Activated naive CD8-positive, alpha-beta T cell treated with anti-CD3 and anti-CD28 coated beads, Interleukin-2, amount 50 U/mL, for 16 hours (primary cell): ENCODE measurements at places on chromosomes 16 and 17.

DNA sequence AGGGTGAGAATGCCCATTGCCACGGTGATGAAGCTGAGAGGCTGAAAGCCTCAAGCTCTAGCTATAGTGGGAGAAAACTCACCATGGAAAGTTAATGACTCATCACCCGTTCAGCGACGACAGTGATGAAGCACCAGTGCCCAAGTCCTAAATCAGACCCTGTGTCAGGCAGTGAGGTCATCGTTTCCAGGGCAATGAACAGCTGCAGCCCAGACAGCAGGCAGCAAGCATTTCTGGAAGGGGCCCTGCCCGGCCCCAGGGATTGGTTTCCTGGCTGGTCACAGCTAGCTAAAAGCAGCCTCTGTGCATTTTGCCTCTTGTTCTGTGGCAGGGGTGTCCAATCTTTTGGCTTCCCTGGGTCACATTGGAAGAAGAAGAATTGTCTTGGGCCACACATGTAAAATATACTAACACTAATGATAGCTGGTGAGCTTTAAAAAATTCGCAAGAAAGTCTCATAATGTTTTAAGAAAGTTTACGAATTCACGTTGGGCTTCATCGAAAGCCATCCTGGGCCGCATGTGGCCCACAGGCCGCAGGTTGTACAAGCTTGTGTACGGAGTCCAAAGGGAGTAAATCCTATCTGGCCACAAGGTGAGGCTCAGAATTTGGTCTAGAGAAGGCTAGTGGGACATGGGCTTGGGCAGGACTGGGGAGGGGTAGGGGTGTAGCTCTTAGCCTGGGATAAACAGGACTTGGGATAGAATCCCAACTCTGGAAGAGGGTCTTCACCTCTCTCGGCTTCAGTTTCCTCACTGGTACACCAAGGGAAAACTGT is 40.6 kb downstream of the MIS12 start:
- DNase-seq, result peak; percentile 26

DNA sequence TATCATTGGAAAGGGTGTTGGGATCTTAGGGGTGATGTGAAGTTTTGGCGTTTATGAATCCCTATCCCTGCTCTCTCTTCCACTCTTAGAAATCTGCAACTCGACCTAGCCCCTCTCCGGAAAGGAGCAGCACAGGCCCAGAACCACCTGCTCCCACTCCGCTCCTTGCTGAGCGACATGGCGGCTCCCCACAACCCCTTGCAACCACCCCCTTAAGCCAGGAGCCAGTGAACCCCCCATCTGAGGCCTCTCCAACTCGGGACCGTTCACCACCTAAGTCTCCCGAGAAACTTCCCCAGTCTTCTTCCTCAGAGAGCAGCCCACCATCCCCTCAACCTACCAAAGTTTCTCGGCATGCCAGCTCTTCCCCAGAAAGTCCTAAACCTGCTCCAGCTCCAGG is 9.0 kb downstream of the SRRM2 start:
- no peak for DNase-seq

GRCh38 chr17:2282297-2282873 is 21.2 kb downstream of the SMG6 start:
- DNase-seq, result no peak

GRCh38 chr17:64781014-64781756 is 119.1 kb upstream of the SMURF2 start:
- DNase-seq, result no peak

GRCh38 chr17:11005940-11006339 is 168.1 kb upstream of the PIRT start:
- no peak for DNase-seq

GRCh38 chr16:49352892-49353291 is 20.7 kb upstream of the C16orf78 start:
- no peak for DNase-seq

GRCh38 chr17:72306037-72306436 is 185.2 kb downstream of the SOX9 start:
- DNase-seq, result no peak

- no peak for DNase-seq
Observed at GRCh38 chr17:7997186-7997585, 5.2 kb upstream of the GUCY2D start.

DNA sequence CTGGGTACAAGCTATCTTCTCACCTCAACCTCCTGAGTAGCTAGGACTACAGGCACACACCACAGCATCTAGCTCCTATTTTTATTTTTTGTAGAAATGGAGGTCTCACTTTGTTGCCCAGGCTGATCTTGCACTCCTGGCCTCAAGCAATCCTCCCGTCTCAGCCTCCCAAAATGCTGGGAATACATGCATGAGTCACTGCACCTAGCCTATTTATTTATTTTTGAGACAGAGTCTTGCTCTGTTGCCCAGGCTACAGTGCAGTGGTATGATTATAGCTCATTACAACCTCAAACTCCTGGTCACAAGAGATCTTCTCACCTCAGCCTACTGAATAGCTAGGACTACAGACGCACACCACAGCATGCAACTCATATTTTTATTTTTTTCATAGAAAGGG is 40.1 kb upstream of the RGS9 start:
- DNase-seq, result no peak

DNA sequence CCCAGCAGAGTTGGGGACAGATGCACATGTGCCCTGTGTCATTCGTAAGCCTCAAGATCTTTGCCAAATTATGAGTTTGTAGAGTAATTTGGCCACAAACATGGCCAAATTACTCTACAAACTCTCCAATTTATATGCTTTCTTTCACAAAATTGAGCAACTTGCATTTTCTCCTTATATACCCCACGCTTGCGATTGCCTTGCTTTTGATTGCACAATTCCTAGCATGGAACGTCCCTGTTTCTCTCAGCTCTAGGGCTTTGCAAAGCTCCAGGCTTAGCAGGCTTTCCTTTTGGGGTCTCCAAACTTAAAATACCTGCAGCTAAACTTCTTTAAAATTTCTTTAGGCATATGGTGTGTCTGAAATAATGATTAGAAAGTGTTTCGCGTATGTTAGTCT is 28.5 kb upstream of the MAF start:
- no peak for DNase-seq

- no peak for DNase-seq
Observed at GRCh38 chr17:2071455-2072281, 16.8 kb downstream of the HIC1 start.

DNA sequence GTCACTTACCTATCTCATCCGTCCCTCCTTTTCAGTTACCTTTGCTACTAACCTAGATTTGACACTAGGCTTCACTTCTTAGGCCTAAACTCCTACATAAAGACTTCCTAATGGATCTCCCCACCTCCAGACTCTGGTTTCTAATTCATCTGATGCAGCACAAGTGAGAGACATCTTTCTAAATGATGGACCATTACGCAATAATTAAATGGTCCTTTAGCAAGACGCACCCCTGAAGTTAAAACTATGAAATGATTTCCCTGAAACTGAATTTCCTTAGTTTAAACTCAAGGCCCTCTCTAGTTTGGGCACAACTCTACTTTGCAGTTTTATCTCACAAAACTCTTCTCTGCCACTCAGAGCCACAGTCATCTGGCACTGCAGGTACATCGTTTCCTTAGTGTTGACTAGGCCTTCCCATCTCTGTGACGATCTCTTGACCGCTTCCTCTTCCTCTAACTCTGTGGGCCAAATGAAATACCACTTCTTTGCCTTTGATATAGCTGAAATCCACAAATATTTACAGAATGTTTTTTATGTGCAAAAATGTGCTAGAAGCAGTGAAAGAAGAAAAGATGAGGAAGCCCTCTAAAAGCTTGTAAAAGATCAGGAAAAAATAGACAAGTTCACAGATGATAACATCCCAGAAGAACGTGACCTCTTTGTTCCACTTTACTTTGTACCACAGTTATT is 3.3 kb downstream of the SYNRG start:
- DNase-seq, result no peak

GRCh38 chr17:72353502-72353901 is 232.7 kb downstream of the SOX9 start:
- no peak for DNase-seq

DNA sequence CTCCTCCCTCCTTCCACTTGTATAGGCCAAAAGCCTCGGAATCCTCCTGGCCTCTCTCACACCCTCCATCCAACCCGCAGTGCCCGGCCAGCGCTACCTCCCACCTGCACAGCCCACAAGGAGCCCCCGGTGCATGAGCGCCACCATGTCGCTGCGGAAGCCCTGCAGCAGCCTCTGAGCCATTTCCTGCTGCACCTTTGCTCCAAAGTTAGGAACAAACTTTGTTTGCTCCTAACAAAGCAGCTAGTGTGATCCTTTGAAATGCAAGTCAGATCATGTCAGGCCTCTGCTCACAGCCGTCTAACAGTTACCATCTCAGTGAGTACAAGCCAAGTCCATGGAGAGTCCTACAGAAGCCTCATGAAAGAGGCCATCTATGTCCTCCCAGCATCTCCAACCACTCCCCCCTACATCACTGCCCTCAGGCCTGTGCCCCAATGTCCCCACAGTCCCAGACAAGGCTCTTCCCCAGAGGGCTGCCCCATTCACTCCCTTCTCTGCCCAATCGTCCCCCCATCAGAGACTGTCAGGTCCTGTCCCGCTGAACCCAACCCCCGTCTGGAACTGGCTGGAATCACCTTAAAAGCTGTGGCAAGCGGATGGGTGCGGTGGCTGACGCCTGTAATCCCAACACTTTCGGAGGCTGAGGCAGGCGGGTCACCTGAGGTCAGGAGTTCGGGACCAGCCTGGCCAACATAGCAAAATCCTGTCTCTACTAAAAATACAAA is 7.5 kb downstream of the DCAKD start:
- no peak for DNase-seq

GRCh38 chr17:15343749-15344148 is 2.4 kb upstream of the TEKT3 start:
- no peak for DNase-seq
